NCI-H1436 treated with DMSO at 0.1 percent for 48 hours (cell line): ENCODE measurements at places on chromosomes 1 and 21.

GRCh38 chr1:6459850-6460265 lies 6.1 kb downstream of the TNFRSF25 start:
- DNase-seq = no peak

DNA sequence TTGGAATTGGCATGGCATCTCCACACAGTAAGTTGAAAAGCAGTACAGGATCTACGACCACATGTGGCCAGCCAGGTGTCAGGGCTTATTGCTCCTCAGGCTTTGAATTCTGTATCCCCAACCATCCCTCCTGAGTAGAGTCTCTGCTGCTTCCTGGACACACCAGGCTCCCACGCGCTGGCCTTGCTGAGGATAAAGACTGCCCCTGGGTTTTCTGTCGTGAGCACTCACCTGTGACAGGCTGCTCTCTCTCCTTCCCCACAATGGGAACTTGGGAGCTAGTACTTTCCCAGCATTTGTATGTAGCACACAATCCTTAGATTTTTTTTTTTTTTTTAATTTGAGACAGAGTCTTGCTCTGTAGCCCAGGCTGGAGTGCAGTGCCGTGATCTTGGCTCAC lies 33.6 kb downstream of the PBX1 start:
- no peak for DNase-seq

GRCh38 chr1:10975567-10976326 lies 36.7 kb upstream of the TARDBP start:
- DNase-seq = no peak

DNA sequence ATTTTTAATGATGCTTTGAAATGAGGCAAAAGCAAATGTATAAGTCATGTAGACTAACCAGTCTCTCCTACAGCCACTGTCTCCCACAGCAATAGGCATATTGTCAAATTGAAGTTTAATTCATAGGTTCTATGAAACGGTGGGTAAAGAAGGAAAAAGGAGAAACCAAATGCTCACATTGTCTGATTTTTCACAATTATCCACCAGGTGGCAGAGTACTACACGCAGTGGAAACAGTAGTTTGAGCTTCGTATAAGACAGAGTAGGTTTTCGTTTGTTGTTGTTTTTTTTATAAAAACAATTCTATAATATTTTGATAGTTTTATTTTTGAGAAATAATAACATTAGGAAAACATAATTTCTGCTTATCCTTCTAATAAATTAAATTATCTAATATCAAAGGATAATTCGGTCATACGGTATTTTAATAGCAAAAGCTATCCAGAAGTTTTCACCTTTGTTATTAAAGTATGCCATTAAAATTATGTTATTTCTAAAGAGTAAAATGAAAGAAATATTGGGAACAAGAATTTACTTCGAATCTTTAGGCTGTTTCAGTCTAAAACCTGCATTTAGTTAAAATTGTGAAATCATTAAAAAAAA lies 39.1 kb downstream of the TYW3 start:
- DNase-seq = peak; percentile 21

DNA sequence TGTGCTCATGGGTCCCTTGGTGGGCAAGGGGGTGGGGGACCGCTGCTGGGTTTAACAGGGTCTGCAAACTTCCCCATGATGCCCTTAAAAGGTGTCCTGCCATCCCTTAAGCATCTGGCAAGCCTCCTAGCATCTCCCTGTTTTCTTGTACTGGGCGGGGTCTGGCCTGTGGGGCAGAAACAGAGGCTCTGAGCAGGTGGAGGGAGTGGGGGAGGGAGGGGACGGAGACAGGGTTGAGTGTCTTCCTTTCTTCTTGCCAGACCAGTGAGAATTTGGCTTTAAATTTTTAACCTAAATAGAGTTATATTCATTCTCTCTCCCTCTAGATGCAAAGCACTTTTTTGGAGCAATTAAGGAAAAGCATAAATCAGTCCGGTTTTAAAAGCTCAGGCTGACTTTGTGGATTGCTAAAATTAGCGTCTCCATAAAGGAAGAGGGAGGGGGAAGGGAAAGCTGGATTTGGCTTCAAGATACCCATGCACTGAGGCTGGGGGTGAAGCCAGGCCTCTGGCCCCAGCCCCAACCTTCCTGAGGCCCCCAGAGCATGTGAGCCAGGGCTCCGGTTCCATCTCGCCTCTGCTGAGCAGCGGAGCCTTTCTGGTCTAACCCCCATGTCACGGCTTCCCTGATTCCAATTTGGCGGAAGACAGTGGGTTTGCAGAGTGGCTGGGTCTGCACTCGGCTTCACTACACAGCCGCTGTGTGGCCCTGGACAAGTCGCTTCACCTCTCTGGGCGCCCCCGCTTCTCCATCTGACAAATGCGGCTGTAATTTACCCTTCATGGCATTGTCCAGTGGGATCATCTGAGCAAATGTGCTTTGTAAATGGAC lies 25.3 kb downstream of the IGSF21 start:
- no peak for DNase-seq

- no peak for DNase-seq
These were observed 117.7 kb downstream of the CTH start for GRCh38 chr1:70528590-70529333.

GRCh38 chr21:44702111-44702972 lies 5.4 kb downstream of the KRTAP10-12 start:
- no peak for DNase-seq

DNA sequence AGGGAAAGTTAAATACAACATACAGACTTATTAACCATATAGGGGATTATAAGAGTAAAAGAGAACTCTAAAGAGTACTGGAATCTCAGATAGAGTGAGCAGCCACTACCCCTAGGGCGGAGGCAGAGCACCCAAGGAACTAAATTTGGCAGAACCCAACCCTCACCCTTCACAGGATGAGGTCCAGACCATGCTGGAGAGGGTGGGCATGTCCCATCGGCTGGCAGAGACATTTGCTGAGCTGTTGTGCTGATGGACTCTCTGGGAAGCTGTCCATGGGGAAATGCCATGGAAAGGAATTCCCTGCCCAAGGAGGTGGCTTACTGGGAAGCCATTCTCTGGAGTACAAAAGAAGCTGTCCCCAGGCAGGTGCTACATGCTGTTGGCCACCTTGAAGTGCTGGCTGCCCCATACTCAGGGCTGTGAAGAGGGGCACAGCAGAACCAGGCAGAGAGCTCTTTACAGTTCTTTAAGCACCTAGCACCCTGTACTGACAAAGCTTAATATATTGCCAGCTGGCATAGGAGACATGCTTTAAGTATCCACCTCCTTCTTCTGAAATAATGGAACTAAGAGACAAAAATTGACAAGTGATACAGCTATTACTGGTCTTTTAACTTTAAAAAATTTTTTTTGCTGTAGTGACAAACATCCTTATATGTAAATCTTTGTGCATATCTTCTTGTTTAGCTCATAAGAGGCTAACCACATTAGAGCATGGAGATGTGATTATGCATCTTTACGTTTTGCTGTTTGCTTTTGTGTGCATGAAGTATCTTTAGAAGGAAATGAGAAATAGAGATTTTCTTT lies 29.6 kb downstream of the TSNAX start:
- no peak for DNase-seq

DNA sequence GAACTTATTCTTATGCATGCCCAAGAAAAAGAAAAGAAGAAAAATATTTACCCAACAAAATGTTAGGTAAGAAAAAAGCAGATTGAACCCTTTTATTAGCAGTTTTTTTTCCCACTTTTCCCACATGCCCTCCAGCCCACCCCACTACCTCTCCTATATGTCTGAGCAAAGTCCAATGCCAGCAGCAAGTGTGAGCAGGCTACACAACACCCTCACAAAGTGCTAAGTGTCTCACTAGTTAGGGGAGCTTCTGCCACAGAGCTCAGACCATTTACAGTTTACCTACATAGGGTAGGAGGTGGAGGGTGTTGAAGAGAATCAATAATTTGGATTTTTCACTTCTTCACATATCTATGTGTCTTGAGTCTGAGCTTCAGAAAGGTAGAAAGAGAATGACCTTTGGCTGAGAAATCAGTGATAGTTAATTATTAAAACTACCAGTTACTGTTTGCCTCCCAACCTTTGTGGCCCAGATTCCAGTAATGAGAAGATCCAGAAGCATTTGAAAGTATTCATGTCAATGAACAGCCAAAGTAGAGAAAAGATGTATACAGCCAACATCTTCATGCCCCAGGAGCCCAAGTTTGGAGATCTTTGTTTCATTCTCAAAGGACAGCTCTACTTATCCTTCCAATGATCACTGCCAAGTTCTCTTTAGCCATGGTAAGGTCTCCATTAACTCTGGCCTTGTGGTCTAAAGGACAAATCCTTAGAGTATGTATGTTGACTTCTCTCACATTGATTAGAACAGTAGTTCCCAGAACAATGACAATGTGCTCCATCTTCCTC lies 26.2 kb downstream of the OR10J5 start:
- no peak for DNase-seq

GRCh38 chr1:60848583-60849188 lies 233.7 kb upstream of the NFIA start:
- no peak for DNase-seq

DNA sequence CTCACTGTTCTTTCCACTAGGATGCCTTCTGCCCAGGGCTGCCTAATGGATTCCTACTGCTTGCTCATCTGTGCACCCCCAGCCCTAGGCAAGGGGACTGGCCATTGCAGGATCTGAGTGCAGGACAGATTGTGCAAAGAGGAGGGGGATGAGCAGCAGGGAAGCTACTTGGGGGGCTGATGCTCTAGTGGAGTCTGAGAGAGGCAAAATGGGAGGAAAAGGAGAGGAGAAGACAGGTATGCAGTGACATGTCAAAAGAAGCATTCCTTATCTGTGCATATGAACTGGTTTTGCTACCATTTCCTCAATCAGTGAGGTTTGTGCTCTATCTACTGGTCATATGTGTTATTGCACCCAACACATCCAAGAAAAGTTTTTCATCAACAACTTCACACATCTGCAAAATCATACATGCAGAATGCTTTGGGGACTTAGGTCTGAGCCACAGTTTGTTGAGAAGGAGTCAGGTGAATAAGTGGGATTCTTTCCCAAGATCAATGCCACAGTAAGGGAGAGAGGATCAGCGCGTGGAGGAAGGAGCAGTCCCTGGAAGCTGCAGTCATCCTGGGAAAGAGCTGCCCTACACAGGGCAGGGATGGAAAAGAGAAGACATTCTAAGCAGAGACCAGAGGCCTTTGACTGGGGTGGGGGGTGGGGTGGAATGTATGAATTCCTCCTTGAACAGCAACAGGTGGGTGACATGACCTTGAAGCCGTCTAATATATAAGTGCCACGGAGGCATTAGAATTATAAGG lies 14.4 kb downstream of the SLC5A9 start:
- no peak for DNase-seq

GRCh38 chr1:221776495-221777301 lies 34.8 kb upstream of the DUSP10 start:
- DNase-seq = no peak

DNA sequence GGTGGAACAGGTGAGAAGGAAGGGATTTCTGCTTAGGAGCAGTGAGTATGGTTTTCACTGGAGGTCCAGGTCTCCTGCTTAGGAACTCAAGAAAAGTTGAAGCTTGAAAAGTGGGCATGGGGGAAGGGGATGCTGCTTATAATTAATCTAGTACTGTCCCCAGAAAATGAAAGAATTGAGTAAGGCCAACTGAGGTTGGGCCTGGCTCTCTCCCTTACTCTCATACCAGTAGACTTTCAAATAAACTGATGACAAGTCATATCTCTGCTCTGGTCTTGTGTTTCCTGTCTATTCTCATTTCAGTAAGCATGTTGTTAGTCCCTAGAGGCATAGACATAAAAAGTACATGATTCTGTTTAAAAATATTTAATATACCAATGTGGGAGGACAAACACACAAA lies 26.4 kb downstream of the CD48 start:
- DNase-seq = no peak
